Smooth muscle cell of bladder (primary cell): ENCODE measurements at places on chromosomes 7 and 10. TPM values are rescaled to one million over a fixed set of nuclear protein-coding genes. Genes with fewer than 3 reads are reported as not detected.

Gene UPK3B
- 0.46 TPM in 1 of 2 replicates, not detected in the other for total RNA-seq

Gene MKX
- 0.28 and 0.57 TPM in 2 replicates for total RNA-seq

Gene CYP2C19
- not detected in 2 replicates for total RNA-seq

Gene ABI1
- total RNA-seq, result 21.7 and 21.9 TPM in 2 replicates

Gene PRSS37
- not detected in 2 replicates for total RNA-seq

Gene DEPP1
- total RNA-seq, result 9.4 and 22.6 TPM in 2 replicates

Gene DNAJB12
- total RNA-seq, result 19.1 and 23.9 TPM in 2 replicates

Gene CCDC172
- not detected in 2 replicates for total RNA-seq

Gene UPK3BL2
- 1.3 and 1.7 TPM in 2 replicates for total RNA-seq

Gene MYL7
- total RNA-seq, result not detected in 2 replicates

Gene CFAP69
- total RNA-seq, result 7.7 and 10.4 TPM in 2 replicates
